ENCODE measurements at places on chromosomes 12 and 14.
A peak's percentile ranks its signal among the peaks of the same experiment; 100 is the strongest.

DNA sequence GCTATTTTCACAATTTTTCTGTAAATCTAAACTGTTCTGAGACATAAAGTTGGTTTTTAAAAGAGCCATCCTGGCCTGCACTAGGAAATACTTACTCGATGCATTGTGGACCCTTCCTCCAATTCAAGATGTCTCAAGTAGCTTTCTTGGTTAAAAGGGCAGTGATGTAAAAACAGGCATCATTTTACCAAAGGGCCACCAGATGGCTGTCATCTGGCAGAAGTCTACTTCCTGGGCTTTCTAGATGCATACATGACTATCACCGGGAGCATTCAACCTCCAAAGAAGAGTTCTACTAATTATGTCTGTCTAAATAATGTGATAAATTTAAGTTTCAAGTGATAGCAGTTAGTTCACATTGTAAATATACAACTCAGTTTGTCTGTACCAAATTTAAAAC lies 96.8 kb upstream of the FRMD6 start:
- DNase-seq = no peak

- DNase-seq = no peak
Measured at GRCh38 chr12:64631197-64631596, 20.9 kb downstream of the RASSF3 start.

- DNase-seq = no peak
Measured at GRCh38 chr12:91144053-91144452, 32.8 kb upstream of the LUM start.

- DNase-seq = no peak
Measured at GRCh38 chr12:14367040-14367661, 1.7 kb downstream of the ATF7IP start.

DNA sequence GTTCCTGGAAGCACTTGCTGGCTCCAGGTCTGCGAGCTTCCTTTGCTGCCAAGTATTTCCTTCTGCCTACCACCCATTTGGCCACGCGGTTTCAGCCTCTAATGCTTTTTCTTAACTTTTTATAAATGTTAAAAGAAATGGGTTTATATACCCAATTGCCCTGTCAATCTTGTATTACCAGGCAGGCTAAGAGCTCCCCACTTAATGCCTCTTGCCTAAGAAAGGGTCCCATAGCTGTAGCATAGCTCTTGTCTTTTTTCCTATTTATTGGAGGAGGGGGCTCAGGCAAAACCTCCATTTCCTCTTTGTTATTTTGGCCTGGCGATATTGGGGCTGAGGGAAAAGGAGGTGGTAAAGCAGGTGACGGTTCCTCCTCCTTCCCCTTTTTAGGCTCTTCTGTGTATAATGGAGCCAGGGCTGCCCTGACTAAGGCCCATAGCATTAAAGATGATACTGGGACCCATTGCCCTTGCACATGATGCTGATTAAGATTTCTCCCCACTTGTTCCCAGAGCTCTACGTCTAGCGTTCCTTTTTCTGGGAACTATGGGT lies 21.6 kb upstream of the BLTP3B start:
- no peak for DNase-seq

GRCh38 chr14:68971411-68972035 lies 7.6 kb downstream of the ACTN1 start:
- no peak for DNase-seq

GRCh38 chr12:98896938-98897337 lies 251.8 kb downstream of the APAF1 start:
- DNase-seq = peak; percentile 5

- peak; percentile 42 for DNase-seq
Measured at GRCh38 chr12:52636189-52636588, 15.8 kb downstream of the KRT2 start.

DNA sequence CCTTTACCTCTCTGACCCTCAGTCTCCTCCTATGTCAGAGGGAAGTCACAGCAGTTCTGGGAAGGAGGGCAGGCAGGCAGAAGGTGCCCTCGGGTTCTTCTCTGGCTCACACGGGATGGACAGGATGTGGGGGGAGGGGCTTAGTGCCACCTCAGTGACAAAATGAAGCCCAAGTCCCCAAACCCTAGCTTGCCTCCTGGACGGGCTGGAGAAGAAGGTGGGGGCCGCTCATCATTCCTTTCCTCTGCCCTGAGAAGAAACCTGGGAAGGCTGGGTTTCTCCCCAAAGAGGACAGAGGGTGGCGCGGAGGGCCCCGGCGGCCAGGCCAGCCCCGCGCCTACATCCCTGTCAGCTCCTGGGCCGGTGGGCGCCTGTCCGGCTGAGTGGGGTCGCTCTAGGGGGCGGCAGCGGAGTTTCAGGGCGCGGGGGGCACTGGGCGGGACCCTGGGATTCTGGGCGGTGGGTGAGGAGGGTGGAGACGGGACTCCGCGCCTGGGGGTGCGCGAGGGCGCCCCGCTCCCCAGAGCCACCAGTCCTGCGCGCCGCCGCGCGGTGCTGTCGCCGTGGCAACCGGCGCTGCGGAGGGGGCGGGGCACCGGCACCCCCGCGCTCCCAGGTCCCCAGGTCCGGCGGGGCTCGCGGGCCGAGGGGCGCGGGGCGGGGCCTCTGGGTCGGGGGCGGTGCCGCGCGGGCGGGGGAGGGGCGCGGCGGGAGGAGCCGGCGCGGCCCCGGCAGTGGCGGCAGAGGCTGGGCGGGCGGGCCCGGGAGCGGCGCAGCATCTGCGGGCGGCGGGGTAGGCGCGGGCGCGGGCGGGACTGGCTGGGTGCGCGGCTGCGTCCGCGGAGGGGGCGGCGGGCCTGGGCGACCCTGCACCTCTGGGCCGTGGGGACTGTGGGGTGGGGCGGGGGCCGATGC lies at the start of gene TMEM121:
TMEM121 (plus strand) TSS at position 723 of the 915 bp plus-strand sequence. CDS start 2,252 bp downstream, outside the sequence.
- DNase-seq = no peak
